ENCODE measurements at places on chromosomes 13 and 19.
A peak's percentile ranks its signal among the peaks of the same experiment; 100 is the strongest.

DNA sequence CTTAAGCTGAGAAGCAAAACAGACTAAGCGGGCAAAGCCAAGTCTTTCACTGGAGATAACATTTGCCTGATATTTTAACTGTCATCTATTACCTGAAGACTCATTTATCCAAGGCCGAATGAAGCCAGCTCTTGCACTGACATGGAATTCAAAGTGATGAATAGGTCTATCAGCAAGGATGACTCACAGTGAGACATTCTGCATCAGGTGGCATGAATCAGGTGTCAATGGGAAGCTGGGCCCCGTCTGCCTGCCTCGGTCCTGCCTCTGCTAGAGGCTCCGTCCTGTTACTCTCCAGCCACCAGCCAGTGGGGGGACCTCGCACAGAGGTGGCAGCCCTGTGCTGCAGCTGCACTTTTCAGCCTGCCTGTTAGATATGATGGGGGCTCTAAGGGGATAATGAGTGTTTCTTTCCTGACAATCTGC lies 23.5 kb downstream of the STARD13 start:
- peak; percentile 85 for DNase-seq

- no peak for DNase-seq
Measured at GRCh38 chr19:32313569-32314265, 31.7 kb upstream of the ZNF507 start.

DNA sequence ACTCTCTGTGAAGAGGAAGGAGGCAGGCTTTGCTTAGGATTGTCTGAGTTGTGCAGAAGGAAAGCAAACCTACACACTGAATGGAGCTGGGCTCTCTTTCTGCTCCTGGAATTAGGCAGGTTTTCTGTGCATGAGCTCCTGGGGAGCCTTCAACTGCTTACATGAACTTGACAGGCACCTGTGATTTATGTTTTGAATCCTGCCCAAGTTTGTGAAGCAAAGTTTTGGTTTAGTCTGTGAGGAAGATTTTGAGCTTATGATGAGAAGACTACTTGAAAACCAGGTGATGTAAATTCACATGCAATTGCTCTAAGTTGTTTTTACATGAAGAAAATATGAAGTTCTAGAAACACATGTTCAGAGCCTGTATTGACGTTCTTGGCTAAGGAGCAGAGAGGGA lies 109.0 kb downstream of the SLAIN1 start:
- no peak for DNase-seq

DNA sequence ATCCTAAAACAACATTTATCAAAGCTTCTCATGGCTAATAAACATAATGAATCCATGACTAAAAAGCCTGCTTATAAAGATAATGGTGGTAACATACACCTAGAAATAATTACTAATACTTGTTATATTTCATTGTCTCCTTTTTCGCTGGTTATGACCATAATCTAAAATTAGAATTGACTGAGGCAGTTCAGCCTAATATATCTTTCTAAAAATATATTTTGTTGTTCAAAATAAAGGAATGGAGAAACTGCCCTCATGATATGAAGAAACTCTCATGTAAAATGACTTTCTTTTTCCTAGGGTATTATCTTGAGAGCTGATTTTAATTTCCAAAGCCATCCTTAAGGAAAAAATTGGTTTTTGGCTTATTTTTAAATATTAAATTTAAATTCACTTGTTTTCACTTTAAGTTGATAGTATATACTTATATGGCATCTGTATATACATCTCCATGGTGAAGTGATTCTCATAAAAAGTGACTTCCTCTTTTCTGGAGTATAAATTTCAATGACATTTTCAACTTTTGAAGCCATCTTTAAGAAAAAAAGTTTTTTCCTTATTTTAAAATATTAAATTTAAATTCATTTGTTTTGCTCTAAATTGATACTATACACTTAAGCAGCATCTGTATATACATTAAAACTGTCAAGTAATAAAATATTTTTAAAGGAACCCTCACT lies 204.6 kb downstream of the VWA8 start:
- DNase-seq, result no peak

DNA sequence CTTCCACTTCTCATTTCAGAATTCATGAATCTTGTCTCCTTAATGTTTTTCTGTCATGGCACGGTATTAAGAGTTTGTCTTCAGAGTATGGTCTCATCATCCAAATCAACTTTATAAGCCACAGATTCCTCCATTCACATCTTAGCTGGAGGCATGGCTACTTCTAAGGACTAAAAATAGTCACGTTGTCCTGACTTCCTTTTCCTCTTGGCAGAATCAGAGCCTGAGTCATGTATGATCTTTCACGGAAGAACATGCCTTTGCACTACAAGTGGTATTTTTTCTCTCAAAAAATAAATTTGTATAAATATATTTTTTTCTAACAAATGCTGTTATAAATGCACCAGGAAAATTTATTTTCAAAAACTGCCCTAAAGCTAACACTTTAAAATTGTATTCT lies 71.4 kb downstream of the ALOX5AP start:
- DNase-seq, result peak; percentile 60

All from MCF 10A (cell line).